ENCODE measurements at places on chromosomes 7 and 10.

DNA sequence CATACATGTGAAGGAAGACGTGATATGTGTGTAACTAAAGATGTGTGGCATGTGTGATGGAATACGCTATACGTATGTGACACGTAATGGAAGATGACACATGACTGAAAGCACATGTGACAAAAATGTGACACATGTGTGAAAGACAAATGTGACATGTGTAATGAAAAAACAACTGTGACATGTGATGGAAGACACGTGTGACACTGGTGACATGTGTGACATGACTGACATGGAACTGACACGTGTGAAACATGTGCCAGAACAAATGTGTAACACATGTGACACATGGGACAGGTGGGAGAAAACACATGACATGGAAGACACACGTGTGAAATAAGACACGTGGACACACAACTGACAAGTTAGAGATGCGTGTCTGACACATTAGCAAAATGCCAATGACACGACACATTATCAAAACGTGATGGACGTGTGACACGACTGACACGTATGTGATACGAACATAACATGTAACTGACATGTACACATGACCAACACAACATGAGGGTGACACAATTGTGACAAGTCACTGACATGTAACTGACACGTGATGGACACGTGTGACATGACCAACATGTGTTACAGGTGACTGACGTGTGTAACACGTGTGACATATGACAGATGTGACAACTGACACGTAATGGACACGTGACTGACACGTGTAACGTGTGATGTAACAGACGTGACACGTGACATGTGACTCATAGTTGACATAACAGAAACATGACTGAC, 24.4 kb downstream of the CRPPA start:
- no peak for DNase-seq

DNA sequence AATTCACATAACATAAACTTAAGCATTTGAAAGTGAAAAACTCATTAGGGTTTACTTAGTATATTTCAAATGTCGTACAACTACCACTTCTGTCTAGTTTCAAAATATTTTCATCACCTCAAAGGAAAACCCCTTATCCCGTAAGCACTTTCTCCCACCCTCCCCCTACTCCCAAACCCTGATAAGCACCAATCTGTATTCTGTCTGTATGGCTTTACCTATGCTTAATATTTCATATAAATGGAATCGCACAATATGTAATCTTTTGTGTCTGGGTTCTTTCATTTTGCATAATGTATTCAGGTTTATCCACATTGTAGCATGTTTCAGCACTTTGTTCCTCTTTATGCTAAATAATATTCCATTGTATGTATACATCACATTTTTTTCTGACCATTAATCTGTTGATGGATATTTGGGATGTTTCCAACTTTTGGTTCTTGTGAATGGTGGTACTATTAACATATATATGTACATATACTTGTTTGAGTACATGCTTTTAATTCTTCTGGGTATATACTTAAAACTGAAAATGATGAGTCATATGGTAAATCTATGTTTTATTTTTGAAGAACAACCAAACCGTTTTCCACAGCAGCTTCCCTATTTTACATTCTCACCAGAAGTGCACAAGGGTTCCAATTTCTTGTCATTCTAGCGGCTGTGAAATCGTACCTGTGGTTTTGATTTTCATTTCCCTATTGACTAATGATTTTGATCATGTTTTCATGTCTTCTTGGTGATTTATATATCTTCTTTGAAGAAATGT, 6.2 kb upstream of the STARD3NL start:
- no peak for DNase-seq

DNA sequence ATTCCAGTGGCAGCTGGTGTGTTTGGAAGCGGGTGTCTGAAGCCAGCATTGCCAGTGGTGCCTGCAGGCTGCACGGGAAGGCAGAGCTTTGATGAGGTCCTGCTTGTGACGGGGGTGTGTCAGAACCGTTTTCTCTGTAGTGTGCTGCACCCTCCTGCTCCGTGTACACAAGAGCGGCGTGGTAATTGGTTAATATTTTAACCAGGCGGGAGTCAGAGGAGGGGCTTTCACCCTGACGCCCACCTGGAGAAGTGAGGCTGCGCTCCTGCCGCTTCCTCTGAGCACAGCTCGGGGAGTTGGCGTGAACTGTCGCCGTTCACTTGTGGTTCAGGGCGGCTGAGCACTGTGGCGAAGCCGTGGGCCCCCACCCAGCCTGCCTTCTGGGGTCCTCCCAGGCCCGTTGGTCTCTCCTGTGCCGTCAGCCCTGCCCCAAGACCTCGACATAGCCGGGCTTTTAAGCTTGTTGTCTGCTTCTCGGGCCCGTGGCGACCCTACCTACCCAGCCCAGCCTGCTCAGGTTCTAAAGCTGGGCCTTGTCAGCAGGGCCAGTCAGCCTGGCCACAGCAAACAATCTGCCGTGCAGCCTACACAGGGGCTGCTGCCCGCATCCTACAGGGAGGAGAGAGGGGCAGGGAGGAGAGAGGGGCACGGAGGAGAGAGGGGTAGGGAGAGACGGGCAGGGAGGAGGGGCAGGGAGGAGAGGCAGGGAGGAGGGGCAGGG, 11.6 kb downstream of the NKX6-2 start:
- no peak for DNase-seq

DNA sequence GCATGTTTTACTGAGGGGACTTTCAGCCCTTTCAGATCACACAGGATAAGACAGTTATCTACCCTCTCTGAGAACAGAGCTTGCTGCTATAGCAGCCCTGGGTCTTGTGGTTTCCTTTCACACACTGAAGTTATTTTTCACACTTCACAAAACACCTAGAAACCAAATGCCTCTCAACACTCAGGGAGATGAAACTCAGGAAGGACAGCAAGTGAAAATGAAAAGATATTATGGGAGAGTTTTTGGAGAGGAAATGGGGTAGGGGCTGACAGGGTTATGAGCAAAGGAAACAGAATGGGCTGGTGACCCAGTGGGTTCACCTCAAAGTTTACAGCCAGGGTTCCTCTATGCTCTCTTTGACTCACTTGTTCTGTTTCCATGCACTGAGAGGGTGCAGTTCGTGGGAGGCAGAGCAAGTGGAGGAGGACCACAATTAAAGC, 17.0 kb upstream of the GIMAP2 start:
- DNase-seq, result peak; percentile 24

DNA sequence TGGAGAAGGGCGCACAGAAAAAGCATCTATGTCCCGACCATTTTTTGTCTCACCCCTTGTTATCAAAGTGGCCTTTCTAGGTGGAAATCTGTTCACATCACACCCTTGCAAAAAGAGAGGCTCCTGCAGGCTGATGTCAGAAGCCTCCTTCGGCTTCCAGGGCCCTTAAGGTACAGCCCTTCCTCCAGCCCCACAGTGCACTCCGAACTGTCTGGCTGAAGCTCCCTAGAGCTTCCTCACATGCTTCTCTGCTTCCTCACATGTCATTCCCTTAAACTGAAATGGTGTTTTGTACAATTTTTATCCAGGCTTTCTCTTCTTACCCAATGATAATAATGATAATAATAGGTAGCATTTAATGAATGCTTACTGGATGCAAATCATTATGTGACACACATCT, 210.3 kb downstream of the INHBA start:
- DNase-seq, result no peak

- DNase-seq, result no peak
Observed at GRCh38 chr10:124168581-124168980, 75.2 kb upstream of the CHST15 start.

DNA sequence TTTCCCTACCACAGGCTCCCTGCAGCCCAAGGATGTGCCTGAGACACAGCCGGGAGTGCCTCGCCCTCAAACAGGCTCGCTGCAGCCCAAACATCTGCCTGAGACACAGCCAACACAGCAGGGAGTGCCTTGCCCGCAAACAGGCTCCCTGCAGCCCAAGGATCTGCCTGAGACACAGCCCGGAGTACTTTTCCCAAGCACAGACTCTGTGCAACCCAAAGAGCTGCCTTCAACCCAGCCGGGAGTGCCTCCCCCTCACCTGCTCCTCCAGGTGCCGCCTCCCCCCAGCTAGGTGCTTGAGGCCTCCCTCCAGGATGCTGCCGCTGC, 42.9 kb downstream of the ANTXRL start:
- DNase-seq, result no peak

- no peak for DNase-seq
Observed at GRCh38 chr7:4042402-4043045, 639.6 kb upstream of the FOXK1 start.

DNA sequence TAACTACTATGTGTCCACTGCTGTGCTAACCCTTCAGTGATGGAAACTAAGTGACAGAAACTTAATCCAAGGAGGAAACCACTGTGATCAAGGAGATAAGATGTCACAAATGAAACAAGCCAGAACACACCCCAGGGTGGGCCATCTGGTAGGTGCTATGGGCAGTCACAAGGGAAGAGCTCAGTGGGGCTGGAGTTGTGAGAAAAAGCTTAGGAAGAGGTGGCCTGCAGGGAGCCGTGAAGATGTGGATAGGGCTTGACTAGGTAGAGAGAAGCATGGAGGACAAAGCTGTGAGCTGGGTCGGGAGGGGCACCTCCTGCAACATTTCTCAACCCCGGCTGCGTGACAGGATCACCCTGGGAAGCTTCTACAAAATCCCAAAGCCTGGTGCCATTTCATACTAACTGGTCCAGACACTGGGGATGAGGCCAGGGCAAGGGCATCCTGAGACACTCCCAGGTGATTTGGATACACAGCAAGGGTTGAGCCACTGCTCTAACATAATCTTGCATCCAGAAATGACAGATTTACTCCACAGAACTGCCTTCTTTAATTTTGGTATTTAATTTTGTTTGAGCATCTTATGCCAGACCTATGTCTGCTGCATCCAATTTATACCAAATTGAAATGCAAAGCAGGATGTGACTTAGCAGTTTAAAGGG, 69.3 kb downstream of the OSBPL3 start:
- DNase-seq, result no peak

- DNase-seq, result no peak
Observed at GRCh38 chr10:35394934-35395333, 58.6 kb downstream of the CCNY start.

DNA sequence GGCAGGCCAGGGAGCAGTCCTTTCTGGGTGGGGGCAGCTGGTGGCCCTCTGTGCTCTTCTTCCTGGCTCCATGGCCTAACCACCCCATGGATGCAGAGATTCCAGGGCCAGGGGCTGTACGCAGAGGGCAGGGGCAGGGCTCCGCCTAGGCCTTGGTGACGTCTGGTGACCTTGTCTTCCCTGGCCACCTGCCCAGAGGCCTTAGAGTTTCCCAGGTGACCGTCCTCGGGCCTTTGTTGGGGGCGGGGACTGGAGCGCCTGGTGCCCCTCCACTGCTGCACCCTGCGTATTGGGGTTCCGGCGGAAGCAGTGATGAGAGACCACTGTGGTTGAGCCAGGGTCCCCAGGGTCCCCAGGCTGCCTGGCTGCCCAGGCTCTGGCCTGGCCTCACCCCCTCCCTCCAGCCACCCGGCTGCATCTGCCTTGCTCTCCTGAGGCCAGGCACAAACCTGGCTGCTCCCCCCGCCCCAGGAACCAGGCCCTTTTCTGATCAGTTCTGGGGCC, 10.3 kb downstream of the PWWP2B start:
- DNase-seq, result no peak

- DNase-seq, result no peak
Observed at GRCh38 chr7:149878523-149878921, 4.8 kb downstream of the ATP6V0E2 start.

GRCh38 chr7:156611014-156612010, 29.3 kb upstream of the RNF32 start:
- DNase-seq, result no peak

GRCh38 chr10:88232029-88232895, 350.9 kb downstream of the RNLS start:
- no peak for DNase-seq

GRCh38 chr10:72245949-72246525, 27.7 kb upstream of the DDIT4 start:
- DNase-seq, result no peak

GRCh38 chr7:128672927-128673517, 930 bp downstream of the GARIN1A start:
- no peak for DNase-seq

GRCh38 chr7:4257146-4258111, 424.7 kb upstream of the FOXK1 start:
- no peak for DNase-seq

DNA sequence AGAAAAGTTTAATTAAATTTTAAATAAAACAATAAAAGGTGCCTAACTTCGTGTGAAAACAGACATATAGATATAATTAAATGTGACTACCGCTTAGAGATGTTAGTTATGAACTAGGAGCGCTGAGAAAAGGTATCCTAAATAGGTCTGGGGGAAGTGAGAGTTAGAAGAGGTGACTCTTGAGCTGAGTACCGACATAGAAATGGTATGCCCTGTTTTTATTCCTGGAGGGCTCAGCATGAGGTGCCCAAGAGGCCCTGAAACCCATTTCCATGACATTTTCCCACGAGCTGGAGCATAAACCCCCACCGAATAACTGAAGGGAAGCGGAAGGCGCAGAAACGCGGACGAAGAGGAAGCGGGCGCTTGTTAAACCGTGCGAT, 433 bp upstream of the STARD3NL start:
- no peak for DNase-seq

DNA sequence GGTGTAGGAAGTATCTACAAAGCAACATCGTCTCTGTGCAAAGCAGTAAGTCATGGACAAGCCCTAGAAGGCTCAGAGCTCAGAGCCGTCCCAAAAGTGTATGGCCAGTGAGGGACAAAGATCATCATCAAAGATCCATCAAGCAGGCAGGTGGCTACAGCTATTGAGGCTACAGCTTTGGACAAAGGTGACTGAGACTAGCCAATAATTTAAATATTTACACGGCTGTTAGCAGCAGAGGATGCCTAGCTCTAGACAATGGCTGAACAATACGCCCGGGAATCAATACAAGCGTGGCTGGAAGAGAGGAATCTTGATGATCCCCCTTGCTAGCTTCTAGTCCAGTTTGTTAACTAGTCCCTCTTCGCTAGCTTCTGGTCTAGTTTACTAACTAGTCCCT, 17.9 kb downstream of the NMT2 start:
- DNase-seq, result no peak

DNA sequence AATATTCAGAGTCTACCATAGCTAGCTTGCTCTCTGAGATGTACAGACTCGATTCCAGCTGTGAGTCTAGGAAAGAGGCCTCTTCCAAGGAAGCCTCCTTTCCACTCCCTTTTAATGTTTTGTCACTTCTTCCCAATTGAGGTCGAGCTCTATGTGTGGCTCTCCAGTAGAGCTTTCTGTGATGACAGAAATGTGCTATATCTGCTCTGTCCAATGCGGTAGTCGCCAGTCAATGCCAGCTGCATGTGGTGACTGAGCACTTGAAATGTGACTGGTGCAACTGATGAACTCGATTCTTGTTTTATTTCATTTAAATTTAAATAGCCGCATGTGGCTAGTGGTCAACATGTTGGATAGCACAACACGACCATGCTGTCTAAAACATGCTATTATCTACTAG, 387.0 kb upstream of the NRP1 start:
- no peak for DNase-seq

DNA sequence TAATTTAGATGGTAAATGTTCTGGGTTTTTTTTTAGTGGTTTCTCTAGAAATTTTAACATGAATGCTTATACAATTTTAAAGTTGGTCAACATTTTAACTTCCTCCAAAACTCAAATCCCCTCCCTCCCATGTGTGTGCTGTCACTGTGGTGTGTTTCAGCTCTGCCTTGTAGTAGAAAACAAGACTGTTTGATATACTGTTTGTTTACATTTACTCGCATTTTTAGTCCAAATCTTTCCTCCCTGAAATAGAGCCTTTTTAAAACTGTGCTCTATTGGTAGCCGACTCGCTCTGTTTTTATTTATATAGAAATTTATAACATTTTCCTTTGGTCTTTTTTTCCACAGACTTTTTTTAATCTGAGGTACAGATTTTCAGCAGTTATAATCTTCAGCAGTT, 19.3 kb downstream of the PROSER2 start:
- DNase-seq, result no peak
